ENCODE measurements at places on chromosomes 3 and 15.

DNA sequence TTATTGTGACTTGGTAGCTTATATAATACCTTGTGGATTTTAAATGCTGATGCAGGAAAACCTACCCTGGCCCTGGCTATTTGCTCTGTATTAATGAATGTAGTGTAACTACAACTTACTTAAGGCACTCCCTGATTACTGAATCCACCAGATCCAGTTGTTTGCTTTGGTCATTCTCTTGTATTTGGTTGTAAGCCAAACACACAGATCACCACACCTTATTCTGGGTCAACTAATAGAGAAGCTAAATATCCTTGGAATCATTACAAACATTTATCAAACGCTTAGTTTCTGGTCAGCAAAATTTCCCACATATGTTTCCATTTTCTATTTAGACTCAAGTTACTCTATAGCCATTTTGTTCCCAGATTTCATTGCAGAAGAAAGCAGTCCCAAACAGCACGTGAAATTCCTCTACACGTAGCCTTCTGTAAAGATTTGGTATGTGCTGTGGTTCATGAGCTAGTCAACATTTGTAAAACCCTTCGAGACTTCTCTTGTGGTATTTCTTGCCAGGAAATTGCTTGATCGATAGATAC lies 322.6 kb downstream of the MEX3B start:
- no peak for DNase-seq

GRCh38 chr3:7315037-7315436 lies 454.1 kb downstream of the GRM7 start:
- no peak for DNase-seq

DNA sequence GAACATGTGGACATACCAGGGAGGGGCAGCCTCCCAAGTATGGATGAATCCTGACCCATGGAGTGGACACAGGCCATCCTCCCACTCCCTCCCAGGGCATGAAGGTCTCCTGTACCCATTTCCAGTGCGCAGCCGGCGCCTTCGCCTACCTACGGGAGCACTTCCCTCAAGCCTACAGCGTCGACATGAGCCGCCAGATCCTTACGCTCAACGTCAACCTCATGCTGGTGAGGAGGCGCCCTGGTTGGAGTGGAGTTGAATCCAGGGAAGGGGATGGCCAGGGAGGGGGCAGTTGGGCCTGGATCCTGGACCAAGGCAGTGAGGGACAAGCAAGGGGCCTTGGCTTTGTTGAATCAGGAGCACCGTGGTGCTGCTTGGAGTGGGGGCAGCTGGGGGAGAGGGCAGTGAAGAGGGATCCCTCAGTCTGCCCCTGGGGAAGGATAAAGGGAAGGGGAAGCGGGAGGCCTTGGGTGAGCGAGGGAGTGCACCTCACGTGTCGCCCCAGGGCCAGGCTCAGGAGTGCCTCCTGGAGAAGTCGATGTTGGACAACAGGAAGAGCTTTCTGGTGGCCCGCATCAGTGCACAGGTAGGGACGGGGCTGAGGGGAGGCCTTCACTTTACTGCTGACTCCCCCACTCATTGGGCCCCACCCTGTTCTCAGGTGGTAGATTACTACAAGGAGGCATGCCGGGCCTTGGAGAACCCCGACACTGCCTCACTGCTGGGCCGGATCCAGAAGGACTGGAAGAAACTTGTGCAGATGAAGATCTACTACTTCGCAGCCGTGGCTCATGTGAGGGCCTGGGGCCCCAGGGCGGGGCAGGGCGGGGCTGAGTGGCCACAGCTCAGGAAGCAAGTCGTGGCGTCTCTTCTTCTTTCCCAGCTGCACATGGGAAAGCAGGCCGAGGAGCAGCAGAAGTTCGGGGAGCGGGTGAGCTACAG lies 25.3 kb downstream of the PTPN23 start:
- DNase-seq, result no peak

DNA sequence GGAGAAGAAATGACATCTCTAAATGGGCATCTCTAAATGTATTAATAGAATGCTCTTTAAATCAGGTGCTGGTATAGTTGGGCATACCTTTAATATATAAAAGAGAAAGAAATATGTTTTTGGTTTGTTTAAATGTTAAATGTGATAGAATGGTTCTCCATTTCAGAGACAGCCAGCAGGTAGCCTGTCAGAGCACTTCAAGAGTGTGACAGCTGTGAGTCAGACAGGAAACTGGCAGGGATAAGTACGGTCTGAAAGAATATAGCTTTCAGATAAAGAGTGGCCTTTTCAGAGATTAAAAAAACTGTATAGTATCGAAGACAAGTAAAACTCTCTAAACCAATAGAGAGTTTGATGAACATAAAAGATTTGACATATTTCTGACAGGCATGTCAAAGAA lies 654.1 kb downstream of the IGSF11 start:
- DNase-seq, result no peak

DNA sequence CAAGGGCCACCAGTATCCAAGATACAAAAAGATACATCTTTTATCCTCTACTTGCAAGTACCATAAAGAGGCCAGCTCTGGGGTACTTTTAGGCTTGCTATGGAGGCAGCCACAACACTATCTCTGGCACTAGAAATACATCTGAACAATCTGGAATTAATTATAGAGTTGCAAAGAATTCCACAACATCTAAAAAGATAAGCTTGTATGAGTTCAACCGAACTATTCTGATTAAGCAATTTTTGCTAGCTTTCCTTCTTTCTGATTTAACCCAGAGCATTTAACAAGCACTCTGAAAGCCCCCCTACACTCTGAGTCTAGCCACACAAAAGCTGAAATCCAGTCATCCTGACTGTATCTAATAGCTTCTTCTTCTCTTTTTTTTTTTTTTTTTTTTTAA lies 95.4 kb downstream of the FRMD5 start:
- no peak for DNase-seq

- no peak for DNase-seq
These were observed 14.7 kb downstream of the VPS39 start for GRCh38 chr15:42193383-42193782.
